ENCODE measurements at places on chromosomes 3 and 15.

DNA sequence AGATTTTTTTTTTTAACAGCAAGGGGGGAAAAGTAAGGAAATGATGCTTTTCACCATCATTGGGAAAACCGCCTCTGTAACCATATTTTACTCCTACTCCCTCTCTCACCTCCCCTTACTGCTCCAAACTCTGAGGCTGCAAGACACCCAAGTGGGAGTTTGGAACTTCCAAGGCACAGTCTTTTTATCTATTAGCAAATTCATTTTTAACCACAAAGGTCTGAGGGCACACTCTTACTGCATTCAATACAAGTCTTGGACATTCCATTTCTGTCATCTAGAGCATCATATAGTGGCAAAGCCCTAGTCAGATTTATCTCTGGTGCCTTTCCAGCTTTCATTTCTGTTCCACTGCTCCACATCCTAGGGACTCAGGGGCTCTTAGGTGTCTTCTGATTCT is 13.2 kb downstream of the FAM162A start:
- no peak for DNase-seq

GRCh38 chr3:155778462-155778861 is 27.6 kb downstream of the C3orf33 start:
- no peak for DNase-seq

DNA sequence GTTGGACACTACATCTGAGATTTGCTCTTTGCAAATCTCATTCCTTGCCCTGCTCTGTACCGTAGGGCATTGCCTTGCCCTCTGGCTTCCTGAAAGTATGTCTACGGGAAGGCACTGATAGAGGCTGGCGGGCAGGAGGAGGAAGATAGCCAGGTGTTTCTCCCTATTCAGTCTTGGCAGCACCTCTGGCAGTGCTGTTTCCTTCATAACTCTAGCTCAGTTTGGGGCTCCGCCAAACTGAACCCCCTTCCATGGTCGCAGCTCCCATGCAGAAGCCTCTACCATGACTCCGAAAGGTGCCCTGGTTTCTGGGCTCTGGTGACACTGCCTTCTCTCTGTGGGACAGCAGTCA is 122.3 kb upstream of the PRR20G start:
- DNase-seq, result no peak

DNA sequence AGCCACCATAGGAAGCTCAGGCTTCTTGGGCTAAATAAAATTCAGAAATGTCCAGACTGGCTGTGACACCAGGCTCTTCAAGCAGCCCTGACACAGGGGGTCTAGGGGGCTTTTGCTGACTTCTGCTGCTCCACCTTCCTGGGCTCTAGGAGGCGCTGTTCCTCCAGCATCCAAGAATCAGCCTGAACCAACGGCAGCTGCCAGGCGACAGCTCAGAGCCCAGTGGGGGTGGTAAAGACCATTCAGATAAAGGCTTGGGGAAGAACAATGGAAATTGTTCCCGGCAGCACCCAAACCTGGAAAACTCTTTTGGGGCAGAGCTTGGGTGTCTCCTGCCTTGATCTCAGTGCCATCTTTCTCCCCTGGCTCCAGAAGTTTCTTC is 21.6 kb upstream of the PSTPIP1 start:
- DNase-seq, result peak; percentile 63

GRCh38 chr3:12921736-12922135 is 80.4 kb upstream of the RPL32 start:
- DNase-seq, result no peak

- no peak for DNase-seq
Measured at GRCh38 chr3:179026636-179027035, 45.0 kb downstream of the ZMAT3 start.

- DNase-seq, result no peak
Measured at GRCh38 chr3:3366386-3366785, 186.9 kb upstream of the CRBN start.

DNA sequence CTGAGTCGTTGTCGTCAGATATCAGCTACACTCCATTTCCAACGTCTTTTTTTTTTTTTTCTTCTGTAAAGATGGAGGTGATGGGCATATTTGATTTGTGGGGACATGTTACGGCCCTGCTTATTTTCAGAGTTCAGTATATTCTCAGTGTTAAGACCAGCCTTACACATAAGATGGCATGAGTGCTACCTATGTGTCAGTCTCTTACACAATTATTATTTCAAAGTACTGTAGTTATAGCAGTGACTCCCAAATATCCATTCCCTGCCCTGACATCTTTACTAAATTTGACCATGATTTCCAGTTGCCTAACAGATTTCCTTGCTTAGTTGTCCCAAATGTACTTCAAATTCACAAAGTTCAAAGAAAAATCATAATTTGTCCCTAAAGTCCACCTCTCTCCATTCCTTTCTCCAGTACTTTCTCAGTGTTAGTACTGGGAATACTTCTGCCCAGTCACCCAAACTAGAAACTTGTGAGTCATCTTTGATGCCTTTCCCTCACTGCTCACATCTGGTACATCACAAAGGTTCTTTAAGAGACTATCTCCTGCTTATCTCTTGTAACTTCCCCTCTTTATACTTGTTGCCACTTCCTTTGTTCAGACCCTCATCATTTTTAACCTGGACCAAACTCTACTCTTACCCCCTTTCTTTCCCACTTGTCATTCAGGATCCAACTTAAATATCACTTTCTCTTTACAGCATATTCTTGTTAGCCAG is 67.0 kb downstream of the ZNF609 start:
- DNase-seq, result no peak

- DNase-seq, result no peak
Measured at GRCh38 chr3:3189961-3190360, 10.5 kb upstream of the CRBN start.

- no peak for DNase-seq
Measured at GRCh38 chr3:122298239-122298638, 26.8 kb upstream of the CSTA start.

DNA sequence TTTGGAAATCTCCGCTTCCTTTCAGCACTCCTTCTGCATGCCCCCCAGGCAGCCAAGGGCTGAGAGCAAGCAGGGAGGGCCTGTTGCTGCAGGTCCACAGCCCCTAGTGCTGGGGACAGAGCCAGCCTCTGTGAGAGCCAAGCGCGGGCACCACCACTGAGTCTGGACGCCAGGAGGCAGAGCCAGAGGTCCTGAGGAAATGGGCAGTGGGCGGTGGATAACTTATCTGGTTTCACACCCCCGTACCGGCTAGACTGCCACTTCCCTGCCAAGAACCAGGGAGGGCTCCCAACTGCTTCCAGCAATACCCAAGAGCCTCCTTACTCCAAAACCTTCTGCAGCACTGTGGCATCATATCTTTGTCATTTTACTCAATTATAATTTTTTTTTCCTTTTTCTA is 141.6 kb upstream of the IGF1R start:
- DNase-seq, result no peak

Measured in B cell (primary cell).